Glomerular endothelial cell (primary cell): ENCODE measurements at places on chromosomes 12 and 14. TPM values are rescaled to one million over a fixed set of nuclear protein-coding genes. Genes with fewer than 3 reads are reported as not detected.

DNA sequence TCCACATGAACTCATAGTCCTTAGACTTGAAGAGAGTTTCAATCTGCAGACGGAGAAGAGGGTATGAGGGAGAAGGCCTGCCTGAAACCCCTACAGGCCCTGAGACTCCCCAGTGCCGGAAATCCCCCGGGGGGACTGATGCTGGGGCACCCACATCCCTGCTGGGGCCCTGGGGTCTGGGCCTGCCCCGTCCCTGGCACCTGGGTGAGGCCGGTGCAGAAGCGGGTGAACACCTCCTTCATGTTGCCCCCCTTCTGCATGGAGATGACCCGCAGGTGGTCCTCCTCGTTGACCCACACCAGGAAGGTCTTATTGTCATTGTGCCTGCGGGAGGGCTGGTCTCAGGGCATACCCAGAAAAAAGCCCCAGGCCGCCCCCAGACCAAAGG is 2.4 kb downstream of the CKB start:
- DNase-seq: no peak

DNA sequence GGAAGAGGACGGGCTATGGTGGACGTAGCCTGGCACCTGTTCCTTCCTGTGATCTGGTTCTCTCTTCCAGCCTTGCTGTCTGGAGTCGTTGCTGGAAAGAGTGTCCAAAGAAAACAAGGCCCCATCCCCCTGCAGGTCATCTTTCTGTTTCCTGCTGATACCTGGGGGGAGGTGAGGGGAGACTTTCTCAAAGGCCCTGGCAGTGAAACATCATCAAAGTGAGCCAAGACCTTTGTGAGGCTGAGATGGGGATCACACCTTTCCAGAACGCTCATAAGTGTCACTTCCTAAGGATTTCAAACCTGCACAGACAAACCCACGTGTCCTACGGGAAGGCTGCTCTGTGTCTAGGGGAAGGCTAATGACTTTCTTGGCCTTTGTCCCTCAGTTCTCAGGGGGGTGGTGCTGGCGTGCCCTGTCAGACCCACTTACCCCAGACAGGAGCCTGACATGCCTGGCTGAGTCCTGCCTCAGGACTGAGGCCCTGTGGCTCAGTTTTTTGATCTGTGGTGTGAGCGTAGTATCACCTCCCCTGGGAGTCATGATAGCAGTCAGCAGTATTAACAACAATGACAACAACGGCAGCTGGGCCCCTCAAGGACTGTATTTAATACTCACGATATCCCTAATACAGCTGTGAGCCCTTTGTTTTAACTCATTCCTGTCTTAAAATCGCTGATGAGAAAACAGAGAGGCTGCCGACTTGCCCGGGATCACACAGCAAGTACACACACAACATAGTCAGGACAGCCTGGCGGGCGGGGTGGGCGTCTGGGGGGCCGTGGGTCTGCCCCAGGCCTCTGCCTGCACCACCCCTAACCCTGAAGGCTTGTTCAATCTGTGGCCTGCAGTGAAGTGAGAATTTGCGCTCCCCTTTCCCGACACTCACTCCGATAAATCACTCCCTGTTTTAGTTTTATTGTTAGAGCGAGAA is 235.2 kb downstream of the SLC41A2 start:
- no peak for DNase-seq

- DNase-seq: no peak
These were observed 1.6 kb upstream of the CELA1 start for GRCh38 chr12:51348116-51348515.

- DNase-seq: no peak
These were observed 22.1 kb downstream of the GTF2A1 start for GRCh38 chr14:81198651-81199050.

GRCh38 chr14:66140213-66140918 is 345.8 kb upstream of the CCDC196 start:
- no peak for DNase-seq

The KRT72 gene
- not detected in 2 replicates for total RNA-seq

The BAZ1A gene
- total RNA-seq: 36.9 and 53.4 TPM in 2 replicates

DNA sequence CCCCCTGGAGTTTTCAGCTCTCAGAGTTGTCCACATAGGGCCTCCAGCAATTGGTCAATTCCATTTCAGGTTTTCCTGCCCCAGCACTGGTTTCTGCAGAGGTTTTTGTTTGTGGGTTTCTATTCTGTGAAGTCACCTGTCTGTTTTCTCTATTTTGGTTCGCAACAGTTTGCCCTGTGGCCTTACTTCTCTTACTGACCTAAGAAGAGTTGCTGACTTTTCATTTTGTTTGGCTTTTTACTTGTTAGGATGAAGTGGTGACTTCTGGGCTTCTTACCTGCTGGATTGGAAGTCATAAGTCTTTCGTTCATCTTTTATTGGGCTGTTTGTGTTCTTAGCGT is 196.4 kb upstream of the PARP11 start:
- DNase-seq: no peak

The SCN8A gene
- total RNA-seq: 2.0 and 7.1 TPM in 2 replicates

DNA sequence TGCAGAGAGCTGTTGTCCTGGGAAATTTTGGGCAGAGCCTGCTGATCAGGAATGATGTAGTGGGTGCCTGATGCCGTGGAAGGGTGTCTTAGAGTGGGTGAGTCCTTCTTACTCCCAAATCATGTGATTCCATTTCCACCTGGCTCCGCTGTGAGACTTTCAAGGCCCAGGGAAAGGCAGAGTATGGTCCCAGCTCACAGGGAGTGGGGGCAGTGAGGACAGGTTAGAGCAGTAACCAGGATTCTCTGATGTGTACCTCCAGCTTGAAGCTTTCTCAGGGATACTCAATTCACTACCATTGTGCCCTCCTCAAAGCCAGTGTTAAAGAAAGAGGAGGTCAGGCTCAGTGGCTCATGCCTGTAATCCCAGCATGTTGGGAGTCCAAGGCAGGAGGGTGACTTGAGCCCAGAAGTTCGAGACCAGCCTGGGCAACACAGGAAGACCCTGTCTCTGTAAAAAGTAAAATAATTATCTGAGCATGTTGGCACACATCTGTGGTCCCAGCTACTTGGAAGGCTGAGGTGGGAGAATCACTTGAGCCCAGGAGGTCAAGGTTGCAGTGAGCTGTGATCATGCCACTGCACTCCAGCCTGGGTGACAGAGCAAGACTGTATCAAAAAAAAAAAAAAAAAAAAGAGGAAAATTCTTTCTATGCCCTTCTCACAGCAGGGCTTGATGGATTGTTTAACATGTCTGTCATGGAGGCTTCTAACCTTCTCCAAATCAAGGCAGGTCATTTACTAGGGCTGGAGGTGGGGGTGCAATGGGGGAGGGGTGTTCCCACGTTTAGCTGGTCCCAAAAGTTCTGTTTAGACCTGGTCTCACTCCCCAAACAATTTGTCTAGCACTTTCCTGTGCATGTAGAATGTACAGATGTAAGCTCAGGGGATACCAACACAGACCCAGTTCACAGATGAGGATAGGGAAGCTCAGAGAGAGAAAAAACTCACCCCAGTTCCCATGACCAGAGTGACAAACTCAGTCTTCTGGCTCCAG is 12.5 kb upstream of the IQSEC3 start:
- DNase-seq: no peak

The PLEK2 gene
- 11.3 and 13.8 TPM in 2 replicates for total RNA-seq

The RERG gene
- not detected in 2 replicates for total RNA-seq

DNA sequence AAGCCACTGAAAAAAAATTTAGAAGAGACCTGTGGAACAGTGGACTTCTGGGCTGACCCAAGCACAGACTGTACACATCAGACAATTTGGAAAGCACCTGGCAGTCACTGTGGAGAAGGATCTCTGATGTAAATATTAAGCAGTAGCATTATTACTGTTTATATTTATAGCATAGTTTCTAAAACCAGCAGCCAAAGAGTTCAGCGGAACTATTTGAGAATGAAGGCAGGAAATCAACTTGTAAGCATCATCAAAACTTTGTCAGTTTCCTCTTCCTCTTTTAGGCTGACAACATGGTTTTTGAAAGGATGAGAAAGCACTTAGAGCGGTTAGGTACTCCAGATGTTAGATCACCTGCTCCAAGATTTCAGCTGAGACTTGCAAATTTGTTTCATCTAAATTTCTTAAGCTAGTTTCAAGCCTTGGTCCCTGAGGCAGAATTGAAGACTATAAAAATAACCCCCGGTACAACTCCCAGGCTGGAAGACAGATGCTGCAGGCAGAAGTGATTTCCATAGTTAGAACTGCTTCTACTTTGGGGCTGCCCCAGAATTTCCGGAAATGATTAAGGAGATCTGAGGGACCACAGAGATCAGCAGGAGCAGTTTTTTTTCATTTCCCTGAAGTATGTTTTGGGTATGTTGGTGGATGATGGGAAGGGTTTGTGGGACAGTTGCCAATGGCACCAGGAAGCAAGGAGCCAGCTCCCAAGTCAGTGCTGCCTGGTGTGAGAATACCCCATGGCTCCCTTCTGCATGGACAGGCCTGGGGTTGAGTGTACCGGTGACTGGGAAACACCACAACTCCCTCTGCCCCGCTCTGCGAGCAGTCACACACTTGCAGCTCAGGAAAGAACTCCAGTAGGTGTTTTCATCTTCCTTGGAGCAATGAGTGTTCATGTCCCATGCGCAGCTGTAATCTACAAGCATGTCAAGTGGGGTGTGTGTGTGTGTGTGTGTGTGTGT is 354.5 kb downstream of the NUAK1 start:
- DNase-seq: no peak

DNA sequence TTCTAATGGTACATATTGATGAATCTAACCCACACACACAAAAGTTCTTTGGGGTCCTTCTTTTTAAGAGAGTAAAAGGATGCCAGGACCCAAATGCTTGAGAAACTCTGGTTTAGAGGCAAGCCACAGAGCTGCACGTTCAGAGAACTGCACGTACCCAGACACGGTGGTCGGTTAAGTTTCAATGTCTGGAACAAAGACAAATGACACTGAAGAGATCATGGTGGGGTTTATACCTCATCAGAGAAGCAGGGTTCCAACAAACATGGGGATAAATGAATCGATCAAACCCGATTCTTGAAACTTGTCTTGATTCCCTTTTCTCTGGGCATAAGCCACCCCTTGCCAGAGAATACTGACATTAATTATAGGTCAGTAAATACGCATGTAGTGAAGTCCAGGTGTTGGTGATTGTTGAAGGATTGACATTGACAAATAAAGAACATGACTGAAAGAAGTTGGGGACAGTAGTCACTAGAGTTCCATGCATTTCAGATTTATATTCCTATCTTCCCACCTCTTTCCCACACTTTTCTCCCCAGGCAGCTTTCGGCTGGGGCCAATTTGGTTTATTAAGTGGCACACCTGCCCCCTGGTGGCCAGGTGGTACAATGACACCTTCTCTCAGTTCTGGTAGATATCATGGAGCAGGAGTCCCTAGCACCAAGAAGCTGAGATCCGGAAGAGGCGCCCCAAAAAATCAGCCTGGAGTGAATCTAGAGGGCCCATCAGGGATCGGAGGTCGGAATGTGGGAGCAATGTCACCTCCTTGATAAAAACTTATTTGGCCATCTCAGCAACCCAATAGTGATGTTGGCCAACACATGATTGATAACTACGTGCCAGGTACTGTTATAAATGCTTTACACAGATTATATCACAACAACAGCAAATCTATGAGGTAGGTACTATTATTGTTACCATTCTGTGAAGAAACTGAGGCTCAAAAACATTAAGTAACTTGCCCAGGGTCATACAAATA is 17.8 kb upstream of the HDAC7 start:
- DNase-seq: no peak

GRCh38 chr14:20606190-20606901 is 15.2 kb upstream of the RNASE12 start:
- DNase-seq: no peak

The CCDC177 gene
- not detected in 2 replicates for total RNA-seq

- no peak for DNase-seq
These were observed 138.4 kb downstream of the ADGRD1 start for GRCh38 chr12:131091976-131092691.

The THTPA gene
- total RNA-seq: 3.3 and 9.2 TPM in 2 replicates

The KRT77 gene
- total RNA-seq: not detected in 2 replicates

- DNase-seq: no peak
These were observed 1.6 kb upstream of the PAX9 start for GRCh38 chr14:36659822-36660735.

- no peak for DNase-seq
These were observed 50.7 kb downstream of the FLRT2 start for GRCh38 chr14:85580536-85581140.

DNA sequence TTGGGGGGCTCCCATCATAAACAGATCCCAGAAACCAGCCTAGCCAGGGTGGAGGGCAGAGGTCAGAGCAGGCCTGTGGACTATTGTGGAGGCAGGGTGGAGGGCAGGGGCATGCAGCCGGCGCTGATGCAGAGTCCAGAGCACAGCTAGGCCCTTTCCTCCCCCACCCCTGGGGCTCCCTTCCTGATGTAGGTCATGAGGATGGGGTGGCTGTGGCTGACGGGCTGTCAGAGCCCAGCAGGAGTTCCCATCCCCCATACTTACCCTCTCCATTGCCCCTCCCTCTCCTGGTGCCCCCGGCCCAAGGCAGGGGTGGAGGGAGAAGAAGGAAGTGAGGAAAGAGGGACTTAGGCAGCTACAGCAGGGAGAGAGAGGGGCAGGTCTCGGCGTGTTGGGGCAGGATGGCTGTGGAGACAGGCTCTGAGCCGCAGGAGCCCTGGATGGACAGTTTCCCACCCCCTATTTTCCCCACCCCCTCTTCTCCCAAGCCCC is 5.7 kb upstream of the ZNF385A start:
- DNase-seq: no peak

GRCh38 chr12:44507461-44507860 is 368.7 kb downstream of the NELL2 start:
- no peak for DNase-seq

GRCh38 chr12:94098466-94098865 is 49.9 kb upstream of the PLXNC1 start:
- DNase-seq: no peak

- DNase-seq: no peak
These were observed 261.9 kb upstream of the LRIG3 start for GRCh38 chr12:59182191-59182590.

- no peak for DNase-seq
These were observed 10.3 kb upstream of the SP7 start for GRCh38 chr12:53346491-53346890.

DNA sequence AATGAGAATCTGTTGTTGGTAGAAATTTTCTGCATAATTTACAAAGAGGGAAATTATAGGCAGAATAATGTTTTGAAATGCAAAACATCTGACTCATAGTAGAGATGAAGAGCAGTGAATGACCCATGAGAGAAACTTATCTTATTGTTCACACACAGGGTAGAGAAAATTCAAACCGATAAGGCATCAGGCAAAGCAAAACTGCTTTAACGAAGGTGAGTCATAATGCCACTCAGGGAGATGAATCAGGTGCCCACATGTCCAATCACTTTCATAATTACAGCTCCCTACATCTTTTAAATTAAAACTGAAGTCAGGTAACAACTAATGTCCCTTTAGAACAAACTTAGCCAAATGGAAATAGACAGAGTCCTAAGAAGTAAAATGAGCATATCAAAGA is 265.6 kb upstream of the GARIN6 start:
- DNase-seq: no peak

GRCh38 chr14:92711976-92712653 is 36.3 kb downstream of the LGMN start:
- no peak for DNase-seq

The PTCSC3 gene
- not detected in 2 replicates for total RNA-seq

The SH2B3 gene
- 170 and 231 TPM in 2 replicates for total RNA-seq

The MYF5 gene
- total RNA-seq: not detected in 2 replicates

The ASPG gene
- total RNA-seq: not detected in 2 replicates

- no peak for DNase-seq
These were observed 46.2 kb upstream of the CCDC91 start for GRCh38 chr12:28144059-28144458.

The CHGA gene
- total RNA-seq: 0.29 and 5.3 TPM in 2 replicates

GRCh38 chr12:129902371-129903091 is 1.3 kb downstream of the TMEM132D start:
- no peak for DNase-seq

The ALDH2 gene
- 40.3 and 69.5 TPM in 2 replicates for total RNA-seq

GRCh38 chr14:100836941-100837804 is 11.3 kb downstream of the MEG3 start:
- DNase-seq: no peak

The IFT81 gene
- total RNA-seq: 10.4 and 11.4 TPM in 2 replicates
